Stimulated activated CD8-positive, alpha-beta memory T cell treated with anti-CD3 and anti-CD28 coated beads, Interleukin-7, amount 100 ng/mL, for 1 hour (primary cell): ENCODE measurements at places on chromosomes 2 and 18.

DNA sequence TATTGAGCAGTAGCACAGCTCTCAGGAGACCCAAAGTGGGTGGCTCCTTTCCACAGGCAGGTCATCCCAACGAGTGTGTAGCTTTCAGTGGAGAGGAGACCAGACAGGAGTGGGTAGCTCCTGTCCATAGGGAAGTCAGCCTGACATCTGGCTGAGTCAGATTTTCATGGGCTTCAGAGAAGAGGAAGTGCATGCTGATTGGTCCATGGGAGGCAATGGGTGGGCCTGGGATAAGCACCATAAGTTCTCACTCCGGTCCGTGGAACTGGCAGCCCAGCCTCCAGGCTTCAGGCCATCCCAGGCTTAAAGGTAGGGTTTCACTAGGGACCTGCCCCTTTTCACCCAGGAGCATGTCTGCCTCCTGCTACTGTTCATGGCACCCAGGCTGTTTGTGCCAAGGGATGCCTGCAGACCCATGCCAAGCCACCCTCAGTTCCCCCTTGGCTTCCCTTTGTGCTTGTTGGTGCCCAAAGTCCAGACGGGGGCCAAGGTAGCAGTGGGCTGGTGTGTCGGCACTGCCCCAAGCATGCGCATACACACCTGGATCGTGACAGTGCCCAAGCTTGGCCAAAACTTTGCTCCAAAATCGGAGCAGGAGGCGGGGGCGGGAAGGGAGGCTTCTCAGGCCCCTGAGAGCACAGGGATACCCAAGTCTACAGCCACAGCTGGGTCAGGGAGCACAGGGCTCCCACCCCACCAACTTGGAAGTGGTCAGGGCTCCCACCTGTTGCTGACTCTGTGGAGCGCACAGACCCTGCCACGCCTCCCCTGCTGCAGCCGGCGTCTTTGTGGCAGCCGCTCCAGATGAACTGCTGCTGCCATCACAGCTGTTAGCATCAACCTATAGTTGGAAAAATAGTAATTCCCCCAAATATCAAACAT is 26.4 kb downstream of the MARCHF7 start:
- DNase-seq = no peak

DNA sequence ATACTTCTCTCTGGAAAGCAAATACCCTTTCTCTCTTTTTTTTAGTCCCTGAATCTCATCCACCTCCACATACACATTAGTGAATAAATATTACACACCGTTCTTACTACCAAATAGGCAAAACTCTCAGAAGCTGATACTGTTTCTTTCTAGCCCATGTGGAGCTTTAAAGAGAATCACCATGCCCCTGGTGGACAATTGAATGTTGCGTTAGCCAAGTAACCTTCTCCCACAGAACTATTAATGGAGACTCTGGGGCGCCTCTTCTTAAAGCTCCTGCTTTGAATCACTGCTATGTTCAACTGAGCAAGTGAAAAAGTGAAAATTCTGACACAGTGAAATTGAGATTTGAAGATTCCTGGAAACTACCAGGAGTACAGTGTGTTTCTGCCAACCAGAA is 522.8 kb upstream of the CDH7 start:
- DNase-seq = no peak

DNA sequence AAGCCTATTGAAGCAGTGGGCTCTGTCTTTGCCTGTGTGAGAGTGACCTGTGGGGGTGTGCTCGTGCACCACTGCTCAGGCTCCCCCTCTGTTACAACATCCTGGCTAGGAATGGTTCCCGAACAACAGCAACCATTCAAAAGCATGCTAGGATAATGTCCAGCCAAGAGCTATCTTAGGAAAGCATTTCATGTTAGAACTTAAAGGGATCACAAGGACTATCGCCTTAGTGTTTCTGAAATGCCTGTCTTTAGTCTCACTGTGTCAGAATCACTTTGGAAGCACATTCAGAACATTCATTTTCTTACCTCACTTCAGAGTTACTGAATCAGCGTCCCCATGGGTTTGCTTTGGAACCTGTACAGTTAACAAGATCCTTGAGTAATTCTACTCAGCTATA is 134.9 kb upstream of the DSEL start:
- no peak for DNase-seq

GRCh38 chr2:222000326-222000725 is 298.5 kb downstream of the PAX3 start:
- DNase-seq = no peak

DNA sequence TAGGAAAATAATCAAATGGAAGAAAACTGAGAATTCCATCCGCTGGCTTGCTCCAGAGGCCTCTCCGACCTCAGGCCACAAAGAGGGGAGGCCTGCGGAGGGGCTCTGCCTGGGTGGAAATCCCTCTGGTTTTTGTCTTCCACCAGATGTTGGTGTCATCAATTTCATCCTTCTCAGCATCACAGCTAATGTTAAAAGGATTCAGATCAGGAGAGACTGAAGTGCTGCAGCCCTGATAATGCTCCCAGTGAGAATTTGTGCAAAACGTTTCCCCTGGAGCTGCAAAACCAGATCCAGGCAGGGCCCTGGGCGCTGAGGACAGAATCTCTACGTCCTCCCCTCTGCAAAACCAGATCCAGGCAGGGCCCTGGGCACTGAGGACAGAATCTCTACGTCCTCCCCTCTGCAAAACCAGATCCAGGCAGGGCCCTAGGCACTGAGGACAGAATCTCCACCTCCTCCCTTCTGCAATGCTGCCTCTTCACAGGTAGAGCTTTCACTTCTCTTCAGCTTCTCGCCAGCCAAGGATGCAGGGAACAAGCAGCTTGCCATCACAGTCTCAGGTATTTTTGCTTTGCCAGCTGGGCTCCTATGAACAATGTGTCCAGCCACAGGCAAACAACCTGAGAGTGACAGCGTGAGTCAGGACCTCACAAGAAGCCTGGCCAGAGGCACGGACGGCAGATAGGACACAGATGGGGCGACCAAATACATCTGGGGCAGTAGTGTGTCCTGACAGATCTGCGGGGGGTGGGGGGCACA is 81.2 kb downstream of the TMEM18 start:
- DNase-seq = no peak

GRCh38 chr2:234172066-234172465 is 121.6 kb downstream of the SPP2 start:
- DNase-seq = no peak

- no peak for DNase-seq
These were observed 46.8 kb downstream of the LIPG start for GRCh38 chr18:49608366-49609255.

- no peak for DNase-seq
These were observed 2.1 kb downstream of the UCN start for GRCh38 chr2:27306136-27306535.

DNA sequence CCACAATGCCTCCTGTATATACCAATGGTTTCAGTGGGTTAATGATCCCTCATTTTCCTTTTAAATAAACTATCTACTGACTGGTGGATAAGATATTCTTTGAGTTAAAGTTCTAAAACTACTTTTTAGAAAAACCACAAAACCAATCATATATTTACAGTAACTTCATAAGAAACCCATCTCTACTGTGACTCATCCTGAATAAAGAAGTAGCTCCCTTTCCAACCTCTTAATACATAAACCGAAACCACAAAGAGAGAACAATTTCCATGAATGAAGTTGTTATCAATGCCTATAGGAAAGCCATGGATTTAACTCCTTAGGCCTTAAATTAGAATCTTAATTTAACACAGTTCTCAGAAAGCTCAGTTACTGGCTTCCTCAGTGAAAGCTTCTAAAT is 227.0 kb upstream of the SMAD7 start:
- DNase-seq = no peak

DNA sequence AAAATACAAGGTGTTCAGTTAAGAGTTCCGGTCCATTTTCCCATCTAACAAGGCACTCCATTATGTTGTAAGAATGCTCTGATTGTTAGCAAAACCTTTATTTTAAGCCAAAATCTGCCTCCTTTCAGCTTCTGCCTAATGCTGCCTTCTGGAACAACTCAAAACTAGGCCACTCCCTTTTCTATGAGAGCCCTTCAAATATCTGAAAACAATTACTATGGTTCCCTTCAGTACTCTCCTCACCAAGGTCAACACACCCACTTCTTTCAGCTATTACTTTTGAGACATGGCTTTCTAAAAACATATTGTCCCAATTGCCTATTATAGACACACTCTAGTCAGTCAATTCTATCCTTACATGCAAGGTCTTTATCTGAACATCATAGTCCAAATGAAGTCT is 429.4 kb downstream of the ERBB4 start:
- no peak for DNase-seq

DNA sequence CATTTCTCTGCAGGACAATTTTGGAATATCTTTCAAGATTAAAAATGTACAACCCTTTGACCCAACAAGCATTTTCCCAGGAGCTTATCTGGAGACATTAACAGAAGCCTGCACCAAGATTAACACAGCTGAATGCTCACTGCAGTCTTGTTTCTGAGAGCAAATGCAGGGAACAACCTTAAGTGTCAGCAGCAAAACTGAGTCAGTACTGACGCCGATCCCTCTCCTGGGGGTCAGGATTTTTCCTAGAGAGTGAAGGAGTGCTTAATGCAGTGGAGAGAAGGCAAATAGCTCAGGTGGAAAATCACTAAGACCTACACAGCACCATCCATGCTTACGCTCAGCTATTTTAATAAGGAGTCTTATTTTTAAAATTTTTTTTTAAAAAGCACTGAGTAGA is 42.8 kb upstream of the SGPP2 start:
- DNase-seq = no peak

DNA sequence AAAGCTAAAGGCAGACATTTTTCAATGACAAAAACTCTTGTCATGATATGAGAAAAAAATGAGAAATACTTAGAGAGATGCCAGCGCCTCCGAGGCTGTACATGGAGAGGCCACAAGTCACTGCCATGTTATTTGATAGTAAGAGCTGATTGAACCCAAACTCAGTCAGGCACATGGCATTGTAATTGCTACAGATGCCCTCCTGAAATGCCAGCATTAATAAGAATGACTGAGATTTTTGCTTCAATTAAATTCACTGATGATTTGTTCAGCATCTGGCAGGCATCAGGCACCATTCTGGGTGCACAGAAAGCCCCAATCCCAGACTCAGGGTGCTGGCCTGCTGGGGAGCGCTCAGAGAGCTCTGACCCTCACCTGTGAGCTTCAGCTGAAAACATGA is 129.0 kb upstream of the PXDN start:
- DNase-seq = no peak

- no peak for DNase-seq
These were observed 36.0 kb downstream of the SMIM21 start for GRCh38 chr18:75391279-75392225.

GRCh38 chr2:235011929-235012631 is 60.3 kb downstream of the SH3BP4 start:
- DNase-seq = no peak

DNA sequence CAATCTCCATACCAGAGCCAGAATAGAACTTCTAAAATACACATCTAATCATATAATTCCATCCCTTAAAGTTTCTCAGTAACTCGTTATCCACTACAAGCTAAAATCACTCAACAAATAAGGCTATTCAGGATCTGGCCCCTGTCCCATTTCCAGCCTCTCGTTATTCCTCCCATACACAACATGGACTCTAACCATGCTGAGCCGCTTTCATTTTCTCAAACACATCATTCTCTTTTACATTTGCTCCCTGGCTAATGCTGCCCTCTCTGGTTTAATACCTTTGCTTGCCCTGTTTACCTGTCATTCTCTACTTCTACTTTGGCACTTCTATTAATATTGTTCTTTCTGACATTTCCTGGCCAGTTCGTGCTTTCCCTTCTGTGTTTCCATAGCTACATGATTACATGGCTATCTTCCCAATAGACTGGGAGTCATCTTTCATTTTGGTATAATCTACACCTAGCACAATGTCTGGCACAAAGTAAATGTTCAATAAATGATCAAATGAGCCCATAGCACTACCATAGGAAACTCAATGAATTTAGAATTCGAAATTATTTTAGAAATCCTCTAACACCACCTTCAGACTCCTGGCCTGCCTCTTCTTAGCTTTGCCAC is 163.6 kb upstream of the VRK2 start:
- DNase-seq = no peak

DNA sequence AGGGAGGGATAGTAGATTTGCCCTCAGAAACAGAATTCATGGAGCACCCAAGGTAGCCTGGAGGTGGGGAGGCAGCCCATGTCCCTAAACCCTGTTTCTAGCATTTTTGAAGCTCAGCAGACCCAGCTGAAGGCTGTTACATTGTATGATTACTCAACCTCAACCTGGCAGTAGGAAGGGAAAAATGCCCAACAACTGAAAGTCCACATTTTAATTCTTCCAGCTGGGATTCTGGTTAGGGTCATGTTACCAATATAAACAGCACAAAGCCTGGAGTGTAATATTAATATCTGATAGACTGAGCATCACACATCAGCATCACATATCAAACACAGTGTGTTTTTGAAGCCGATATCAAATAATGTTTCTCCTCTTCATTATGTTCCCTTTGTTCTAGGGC is 437.0 kb downstream of the HRH4 start:
- no peak for DNase-seq

- no peak for DNase-seq
These were observed 48.7 kb downstream of the RRM2 start for GRCh38 chr2:10171006-10171800.

DNA sequence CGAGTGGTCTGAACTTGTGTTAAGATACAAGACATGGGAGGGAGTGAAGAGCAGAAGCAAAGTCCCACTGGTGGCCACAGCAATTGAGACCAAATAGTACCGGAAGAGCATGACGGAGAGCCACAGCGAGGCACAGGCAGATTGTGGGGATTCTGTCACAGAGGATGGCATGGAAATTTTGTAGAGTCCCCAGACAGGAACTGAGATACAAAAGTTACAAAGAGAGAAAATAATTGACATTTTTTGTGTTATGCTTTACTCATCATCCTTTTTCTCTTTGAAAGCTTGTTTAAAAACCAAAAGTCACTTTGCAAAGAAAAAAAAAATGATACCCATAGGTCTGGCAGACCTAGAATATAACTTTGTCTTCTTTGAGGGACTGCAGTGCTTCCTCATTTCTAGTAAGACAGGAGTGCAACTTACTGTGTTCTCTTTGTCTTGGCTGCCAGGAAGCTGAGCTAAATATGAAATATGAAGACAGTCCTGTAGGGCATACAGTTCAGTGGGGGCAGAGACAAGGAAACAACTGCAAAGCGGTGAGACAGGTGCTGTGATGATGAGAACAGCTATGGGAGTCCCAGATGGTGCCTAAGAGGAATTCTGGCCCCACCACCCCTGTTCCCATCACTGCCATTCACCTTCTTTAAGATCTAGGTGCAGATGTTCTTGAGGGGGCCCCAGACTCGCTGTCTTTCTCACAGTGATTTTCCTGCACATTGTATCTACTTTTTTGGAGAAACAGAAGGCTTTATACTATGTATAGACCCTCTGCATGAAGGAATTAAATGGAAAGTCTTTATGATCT is 5.2 kb downstream of the ARHGAP25 start:
- no peak for DNase-seq

GRCh38 chr2:111633643-111634042 is 250.3 kb downstream of the ANAPC1 start:
- no peak for DNase-seq

GRCh38 chr2:109429567-109430328 is 184.0 kb downstream of the SEPTIN10 start:
- DNase-seq = no peak

GRCh38 chr2:241729868-241730267 is 4.6 kb upstream of the D2HGDH start:
- no peak for DNase-seq
